Activated T-cell treated with anti-CD3 and anti-CD28 coated beads, Interleukin-2, amount 50 U/mL, for 24 hours (primary cell): ENCODE measurements at places on chromosomes 5 and 9.

- no peak for DNase-seq
Observed at GRCh38 chr5:148201151-148201550, 1.7 kb upstream of the SPINK6 start.

DNA sequence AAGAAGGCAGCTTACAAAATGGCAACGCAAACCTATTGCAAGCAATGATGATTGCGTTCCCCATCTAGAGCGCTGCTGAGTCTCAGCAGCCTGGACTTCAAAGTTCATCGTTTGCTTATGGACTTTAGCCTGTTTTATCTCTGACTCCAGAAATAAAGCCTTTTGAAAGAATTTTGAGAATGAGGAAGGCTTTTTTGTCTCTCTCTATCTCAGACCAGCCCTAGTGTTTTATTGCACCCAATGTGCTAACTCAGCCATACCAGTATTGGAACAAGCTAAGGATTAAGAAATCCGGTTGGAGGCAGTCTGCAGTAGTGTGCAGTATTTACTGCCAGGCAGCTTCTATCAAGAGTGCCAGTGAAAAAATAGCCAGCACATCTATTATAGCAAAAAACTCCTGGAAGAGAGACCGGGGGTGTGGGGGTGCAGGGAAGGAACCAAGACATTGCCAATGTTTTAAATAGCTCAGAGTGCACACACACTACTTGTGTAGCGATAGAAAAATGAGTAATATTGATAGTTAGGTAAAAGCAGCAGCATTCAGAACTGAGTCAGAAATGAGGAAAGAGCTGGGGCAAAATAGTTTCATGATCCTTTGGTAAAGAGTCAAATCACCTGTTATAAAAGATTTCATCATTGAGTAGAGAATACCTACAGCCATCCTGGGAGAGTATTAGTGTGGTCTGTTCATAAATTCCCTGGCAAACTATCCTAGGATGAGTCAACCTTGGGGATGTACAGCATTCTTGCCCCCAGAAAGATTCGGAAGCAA is 219.0 kb downstream of the ZNF608 start:
- DNase-seq, result no peak

DNA sequence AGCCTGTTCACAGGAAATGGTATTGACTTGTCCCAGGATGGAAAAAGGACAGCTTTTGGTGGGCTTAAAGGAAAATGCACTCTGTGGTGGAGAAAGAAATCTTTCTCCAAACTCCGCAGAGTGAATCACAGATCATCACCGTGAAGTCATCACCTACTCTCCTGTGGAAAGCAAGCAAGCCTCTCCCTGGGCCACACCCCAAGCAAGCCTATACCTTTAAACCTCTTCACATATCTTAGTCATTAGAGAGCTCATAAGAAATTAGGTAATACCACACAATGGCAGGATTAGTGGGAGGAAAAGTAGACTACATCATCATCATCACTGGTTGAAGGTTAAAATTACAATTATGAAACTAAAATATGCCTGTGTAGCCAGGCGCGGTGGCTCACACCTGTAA is 23.2 kb downstream of the TLE1 start:
- no peak for DNase-seq

- DNase-seq, result peak; percentile 37
Observed at GRCh38 chr5:154482528-154483449, 4.8 kb upstream of the HAND1 start.

- DNase-seq, result no peak
Observed at GRCh38 chr9:84759804-84760203, 90.3 kb downstream of the NTRK2 start.

DNA sequence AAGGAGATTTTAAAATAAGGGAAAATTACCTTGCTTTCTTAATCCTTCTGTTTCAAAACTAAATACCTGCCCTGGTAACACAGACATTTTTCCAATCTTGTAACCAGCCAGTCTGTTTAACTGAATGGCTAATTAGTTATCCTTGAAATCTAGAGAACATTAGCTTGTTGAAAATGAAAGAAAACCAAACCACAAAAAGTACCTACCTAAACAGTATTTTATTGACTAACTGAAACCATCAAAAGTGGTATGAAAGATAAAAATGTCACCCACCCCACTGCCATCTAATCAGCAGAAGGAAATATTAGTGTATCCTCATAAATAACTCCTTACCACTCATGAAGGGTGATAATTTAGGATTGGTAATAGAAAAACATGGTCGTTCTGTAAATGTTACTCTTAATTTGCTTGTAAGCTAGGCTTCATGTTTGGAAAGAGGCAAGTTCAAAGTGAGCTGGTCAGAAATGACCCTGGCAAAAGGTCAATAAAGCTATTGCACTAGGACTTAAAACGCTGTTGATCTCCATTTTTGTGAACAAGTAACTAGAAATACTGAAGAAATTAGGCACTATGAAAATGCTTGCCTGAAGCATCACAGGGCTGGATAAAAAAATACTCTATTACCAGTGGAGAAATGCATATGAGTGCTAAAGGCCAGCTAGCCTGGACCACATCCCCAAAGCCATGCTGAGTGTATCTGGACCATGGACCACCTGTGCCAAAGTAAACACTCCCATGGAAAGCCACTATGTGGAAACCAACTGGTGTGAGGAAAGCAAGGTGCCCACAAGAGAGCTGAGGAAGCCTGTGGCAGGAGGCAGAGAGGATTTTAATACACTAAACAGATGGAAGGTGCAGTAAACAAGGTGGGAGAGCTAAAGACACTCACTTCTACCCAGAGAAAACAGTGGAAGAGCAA is 8.4 kb downstream of the SEMA5A start:
- no peak for DNase-seq

GRCh38 chr5:60597572-60598320 is 102.2 kb downstream of the DEPDC1B start:
- DNase-seq, result no peak

DNA sequence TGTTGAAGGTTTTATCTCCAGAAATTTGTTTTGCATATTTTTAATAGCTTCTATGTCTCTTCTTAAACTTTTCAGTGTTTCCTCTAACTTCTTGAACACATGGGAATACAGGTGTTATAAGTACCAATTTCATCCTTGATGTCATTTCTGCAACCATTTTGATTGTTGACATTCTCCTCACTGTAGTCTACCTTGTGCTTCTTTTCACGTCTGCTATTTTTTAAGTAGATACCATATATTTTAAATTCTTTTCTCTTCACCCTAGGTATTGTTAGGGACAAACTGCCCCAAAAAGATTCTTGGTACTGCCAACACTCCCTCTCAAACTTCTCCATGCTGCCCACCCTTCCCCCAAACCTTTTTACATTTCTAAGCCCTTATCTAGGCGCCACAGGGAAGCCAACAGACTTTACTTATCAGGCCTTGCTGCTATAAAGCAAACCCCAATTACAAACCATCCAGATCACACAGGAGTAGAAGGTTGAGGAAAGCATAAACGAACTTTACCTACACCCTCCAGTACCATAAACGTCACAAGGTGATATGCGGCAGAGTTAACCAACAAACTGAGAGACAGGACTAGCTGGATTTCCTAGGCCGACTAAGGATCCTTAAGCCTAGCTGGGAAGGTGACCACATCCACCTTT is 1165.3 kb downstream of the TAF11L14 start:
- DNase-seq, result no peak
